GM12891 (cell line): ENCODE measurements at places on chromosomes 2 and 18.

DNA sequence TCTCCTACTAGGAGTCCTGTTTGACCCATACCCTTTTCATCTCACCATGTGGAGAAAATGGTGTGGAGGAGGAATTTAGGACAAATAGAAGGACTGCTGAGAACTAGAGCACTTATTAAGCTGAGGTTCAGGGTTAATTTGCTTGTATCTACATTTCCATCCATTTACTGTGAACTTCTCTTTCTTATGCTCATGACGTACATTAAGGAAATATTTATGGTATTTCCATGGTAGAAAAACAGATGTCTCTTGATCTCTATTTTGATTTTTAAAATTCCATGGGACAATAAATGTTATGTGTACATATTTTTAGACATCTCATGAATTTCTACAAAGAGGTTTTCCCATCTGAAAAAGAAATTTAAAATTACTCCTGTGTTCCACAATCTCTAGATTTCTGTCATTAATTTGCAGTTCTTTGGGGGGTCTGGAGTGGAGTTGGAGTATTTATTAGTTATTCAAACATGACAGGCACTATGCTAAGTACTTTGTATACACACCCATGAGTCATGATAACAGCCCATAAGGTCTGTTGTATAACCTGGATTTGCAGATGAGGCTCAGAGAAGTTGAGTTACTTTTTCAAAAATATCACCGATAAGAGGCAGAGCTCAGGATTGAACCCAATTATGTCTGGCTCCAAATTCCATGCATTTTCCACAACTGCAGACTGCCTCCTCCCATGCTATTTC, 112.6 kb downstream of the COPS8 start:
- DNase-seq, result no peak

DNA sequence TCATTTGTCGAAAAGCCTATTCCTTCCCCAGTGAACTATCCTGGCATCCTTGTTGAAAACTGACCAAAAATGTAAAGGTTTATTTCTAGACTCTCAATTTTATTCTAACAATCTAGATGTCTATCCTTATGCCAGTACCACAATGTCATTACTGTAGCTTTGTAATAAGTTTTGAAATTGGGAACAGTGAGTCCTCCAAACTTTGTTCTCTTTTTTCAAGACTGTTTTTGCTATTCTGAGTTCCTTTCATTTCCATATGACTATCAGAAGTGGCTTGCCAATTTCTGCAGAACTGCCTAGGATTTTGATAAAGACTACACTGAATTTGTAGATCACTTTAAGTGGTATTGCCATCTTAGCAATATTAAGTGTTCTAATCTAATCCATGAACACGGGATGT, 9.7 kb downstream of the STARD7 start:
- no peak for DNase-seq

- DNase-seq, result no peak
Measured at GRCh38 chr2:240644859-240645301, 19.6 kb downstream of the GPR35 start.

GRCh38 chr2:124810132-124810531, 785.0 kb downstream of the CNTNAP5 start:
- DNase-seq, result no peak

- no peak for DNase-seq
Measured at GRCh38 chr18:4450065-4450658, 4.9 kb downstream of the DLGAP1 start.

- no peak for DNase-seq
Measured at GRCh38 chr2:201904538-201905420, 98.4 kb downstream of the CDK15 start.

DNA sequence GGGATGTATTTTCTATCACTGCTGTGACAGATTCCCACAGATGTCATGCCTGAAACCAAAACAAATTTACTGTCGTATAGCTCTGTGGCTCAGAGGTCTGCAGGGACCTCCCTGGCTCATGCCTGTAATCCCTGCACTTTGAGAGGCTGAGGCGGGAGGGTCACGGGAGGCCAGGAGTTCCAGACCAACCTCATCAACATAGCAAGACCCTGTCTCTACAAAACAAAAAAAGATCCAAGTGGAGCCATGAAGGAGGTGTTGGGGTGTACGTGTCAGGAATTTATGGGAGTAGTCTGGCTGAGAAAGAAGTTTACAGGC, 51.0 kb upstream of the FAHD2A start:
- no peak for DNase-seq

- no peak for DNase-seq
Measured at GRCh38 chr2:182584462-182584861, 131.6 kb upstream of the DNAJC10 start.

GRCh38 chr2:241340631-241341163, 15.4 kb upstream of the FARP2 start:
- no peak for DNase-seq

GRCh38 chr2:128477026-128477820, 158.6 kb upstream of the HS6ST1 start:
- no peak for DNase-seq

- DNase-seq, result no peak
Measured at GRCh38 chr2:199903111-199903510, 8.0 kb upstream of the C2orf69 start.

- DNase-seq, result no peak
Measured at GRCh38 chr2:64914247-64914646, 75.0 kb upstream of the SLC1A4 start.

- DNase-seq, result no peak
Measured at GRCh38 chr2:239945751-239946561, 79.2 kb downstream of the NDUFA10 start.

DNA sequence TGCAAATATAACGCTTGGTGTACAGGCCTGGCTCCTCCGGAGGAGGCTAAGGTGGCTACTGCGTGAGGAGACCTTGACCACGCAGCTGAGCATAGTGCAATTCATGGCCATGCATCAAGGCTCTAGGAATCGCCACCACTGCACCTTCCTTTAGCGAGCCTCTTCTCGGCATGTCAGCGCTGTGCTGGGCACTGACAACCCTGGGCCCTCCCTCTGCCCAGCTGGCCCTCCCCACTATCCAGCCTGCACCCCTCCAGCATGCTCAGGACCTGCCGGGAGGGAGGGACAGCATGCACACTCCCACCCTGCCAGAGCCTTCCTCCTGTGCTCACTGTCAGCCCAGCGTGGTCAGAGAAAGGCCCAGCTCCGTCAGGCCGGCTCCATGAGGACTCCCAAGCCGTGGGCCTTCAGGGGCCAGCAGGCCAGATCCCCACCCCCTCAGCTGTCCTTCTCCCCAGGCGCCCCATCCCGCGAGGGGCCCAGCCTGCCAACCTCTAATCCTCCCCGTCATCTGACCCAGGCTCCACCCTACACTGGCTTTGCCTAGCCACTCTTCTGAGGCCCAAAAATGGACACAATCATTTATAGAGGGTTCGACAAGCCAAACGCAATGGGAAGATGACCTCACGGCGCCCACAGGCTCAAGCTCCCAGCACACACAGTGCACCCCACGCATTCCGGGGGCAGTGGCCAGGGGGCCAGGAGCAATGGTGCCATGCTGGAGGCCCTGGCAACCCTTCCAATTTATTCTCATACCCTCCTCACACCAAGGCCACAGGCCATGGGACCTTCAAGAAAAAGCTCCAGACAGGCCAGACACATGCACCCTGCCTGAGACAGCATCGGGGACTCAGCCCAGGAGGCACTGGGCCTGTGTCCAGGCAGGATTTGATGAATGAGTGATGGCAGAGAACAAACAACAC, 3.5 kb downstream of the BIN1 start:
- no peak for DNase-seq

- DNase-seq, result no peak
Measured at GRCh38 chr2:7096726-7097352, 179.6 kb downstream of the RNF144A start.

DNA sequence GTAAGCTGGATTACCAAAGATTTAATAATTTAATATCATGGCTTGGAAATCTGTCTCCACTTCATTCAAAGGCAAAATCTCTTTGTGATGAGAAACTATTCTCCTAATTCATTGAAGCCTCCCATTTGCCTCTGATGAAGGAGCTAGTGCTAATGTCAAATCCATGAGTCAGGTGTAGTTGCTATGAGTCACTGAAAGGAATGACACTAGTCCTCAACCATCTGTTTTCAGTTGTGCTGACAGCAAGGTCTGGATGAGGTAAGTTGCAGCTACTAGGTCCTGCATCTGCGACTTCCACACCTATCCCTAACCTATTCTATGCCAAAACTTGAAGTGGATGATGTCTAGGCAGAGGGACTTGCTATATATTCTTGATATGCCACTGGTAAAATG, 324.0 kb upstream of the UBE2E3 start:
- no peak for DNase-seq

- DNase-seq, result no peak
Measured at GRCh38 chr2:201436141-201436540, 15.1 kb downstream of the TRAK2 start.

- no peak for DNase-seq
Measured at GRCh38 chr2:229150317-229150716, 120.8 kb downstream of the PID1 start.

- DNase-seq, result no peak
Measured at GRCh38 chr2:241514553-241514952, 6.2 kb upstream of the STK25 start.

- DNase-seq, result no peak
Measured at GRCh38 chr2:24403832-24404212, 43.5 kb upstream of the ITSN2 start.

GRCh38 chr18:3251963-3252277, 4.3 kb downstream of the MYL12A start:
- DNase-seq, result no peak

DNA sequence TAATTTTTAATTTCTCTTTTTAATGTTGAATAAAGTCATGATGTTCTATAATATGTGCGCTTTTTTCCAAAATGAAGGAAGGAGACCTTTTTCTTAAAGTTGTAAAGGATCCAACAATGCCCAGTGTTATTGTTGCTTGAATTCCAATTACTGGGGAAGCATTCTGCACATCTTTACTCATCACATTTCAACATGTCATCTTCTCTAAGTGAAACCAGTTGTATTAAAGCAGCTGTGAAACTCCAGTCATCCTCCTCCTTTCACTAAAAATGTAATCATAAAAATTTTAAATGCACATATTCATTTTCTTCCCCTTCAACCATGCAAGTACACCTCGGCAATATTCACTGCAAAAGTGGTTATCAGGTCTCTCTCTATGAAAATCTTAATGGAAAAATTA, 722.7 kb downstream of the TSN start:
- no peak for DNase-seq

DNA sequence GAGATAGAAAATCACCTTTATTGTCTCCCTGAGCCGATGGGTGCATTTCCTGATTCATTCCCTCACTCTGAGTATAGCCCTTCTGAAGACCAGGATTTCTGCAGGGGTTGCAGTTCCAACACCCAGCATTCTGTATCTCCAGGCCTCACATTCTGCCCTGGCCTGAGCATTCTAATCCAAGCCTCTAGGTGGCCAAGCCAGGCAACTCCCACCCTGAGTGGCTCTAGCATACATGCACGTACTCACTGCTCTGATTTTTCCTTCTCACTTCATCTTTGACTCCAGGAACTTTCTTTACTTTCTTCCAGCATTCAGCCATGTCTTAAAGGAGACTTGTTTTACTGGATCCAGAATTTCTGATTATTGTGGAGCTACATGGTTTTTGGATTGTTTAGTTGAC, 100.7 kb upstream of the STK39 start:
- no peak for DNase-seq

DNA sequence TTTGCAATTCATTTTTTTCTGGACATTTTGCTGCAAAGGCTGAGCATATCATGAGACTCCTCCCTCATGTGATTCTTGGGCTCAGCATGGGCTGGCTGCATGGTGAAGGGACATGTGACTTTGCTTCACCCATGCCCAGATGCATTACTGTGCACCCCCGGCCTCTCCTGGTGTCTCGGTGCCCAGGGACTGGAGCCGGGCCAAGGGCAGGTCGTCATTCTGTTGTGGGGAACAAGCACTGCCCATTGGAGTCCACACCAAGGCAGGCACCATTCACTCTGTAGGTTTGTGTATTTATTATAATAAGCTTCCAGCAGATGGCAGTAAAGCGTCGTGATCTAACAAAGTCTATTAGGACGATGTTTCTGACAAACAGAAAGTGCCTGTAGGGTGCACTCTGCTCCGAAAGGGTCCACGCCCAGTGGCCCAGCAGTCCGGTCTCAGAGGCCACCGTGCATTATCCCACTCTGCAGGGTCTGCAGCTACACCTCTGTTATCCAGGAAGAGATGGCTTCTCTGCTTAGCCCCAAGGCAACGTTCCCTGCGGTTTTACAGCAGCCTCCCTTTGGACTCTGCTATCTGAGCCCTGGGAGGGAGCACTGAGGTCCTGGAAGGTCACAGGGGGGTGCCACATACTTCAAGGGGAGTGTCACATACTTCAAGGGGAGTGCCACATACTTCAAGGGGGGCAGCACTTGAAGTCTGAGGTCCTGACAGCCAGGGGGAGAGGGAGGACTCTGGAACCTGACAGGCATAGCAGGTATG, 219.6 kb downstream of the TSN start:
- DNase-seq, result peak; percentile 40
